Breast epithelium (tissue), 4 donors: ENCODE measurements at places on chromosomes 11 and 22. TPM values are rescaled to one million over a fixed set of nuclear protein-coding genes. Genes with fewer than 3 reads are reported as not detected.

Gene OR10A2
- total RNA-seq = not detected

Gene TXNRD2
- 13.8 TPM for total RNA-seq

Gene BEST1
- total RNA-seq = 3.7 TPM

Gene TRIM49
- total RNA-seq = not detected

Gene C1QTNF5
- 55.0 TPM for total RNA-seq

Gene SMIM38
- 1.6 TPM for total RNA-seq

Gene CARD18
- total RNA-seq = not detected
